ENCODE measurements at places on chromosomes 12 and 14.

DNA sequence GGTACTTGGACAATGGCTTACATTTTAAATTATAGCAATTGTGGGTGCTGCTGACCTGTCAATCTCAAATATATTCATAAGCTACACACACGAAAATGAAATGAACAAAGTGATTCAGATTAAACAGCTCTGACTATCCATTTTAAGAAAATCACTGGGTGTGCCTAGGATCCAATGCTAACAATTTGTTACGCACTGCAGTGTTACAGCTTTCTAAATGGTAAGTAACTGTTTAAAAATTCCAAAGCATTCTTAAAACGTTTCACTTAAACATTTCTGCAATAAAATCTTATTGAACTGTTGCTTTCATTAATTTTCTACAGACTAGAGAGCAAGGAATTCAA lies 18.9 kb downstream of the LMO3 start:
- no peak for DNase-seq

DNA sequence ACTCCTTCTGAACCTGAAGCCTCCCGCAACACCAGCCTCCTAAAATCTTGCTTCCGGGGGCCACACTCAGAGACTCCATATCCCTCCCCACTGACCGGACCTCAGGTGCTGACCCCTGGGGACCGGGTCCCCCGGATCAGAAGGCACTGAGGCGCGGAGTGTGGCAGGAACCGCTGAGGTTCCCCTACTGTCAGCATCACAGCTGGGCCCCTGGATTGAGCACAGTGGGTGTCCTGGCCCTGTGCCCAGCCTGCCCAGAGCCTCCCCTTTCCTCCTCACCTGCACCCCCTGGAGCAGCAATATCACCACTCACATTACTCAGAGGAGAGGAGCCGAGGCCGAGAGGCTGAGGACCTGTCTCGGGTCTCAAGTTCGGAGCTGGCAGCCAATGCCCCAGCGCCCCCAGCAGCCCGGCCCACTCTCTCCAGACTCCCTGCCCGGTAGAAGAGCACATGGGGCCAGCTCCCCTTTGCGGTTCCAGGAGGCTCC lies 101.2 kb upstream of the EIF5 start:
- DNase-seq, result no peak

DNA sequence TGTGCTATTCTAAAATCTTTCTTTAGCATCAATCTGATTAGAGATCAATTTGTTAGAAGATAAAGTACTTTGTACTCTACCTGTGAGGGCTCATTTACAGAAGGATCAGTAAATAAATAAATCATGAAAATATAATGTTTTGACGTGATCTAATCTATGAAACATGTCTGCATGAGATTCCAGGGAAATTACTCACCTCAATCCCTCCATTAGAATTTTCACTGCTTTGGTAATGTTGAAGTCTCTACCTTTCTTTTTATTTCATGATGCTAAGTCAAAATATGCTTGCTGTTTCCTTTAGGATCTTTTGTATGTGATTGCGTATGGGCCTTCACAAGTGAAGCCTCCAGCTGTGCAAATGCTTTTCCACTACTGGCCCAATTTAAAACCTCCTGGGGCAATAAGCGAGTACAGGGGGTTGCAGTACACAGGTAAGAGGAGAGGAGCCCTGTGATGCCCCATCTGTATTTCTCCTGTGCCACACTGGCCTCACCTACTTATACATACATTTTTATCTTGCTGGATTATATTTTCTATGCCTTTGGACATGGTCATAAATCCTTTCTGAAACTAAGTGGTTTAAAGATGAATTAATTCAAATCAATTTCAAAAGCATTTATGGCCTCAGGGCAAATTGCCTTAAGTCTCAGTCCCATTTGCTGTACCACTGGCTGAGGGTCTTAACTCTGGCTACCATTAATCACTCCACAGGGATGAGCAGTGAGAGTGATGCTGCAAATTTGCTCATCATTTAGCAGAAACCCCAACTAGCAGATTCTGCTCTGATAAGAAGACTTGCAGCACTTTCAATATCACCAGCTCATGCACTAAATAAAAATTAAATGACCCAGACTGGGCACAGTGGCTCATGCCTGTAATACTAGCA lies 66.4 kb downstream of the UNC79 start:
- no peak for DNase-seq

DNA sequence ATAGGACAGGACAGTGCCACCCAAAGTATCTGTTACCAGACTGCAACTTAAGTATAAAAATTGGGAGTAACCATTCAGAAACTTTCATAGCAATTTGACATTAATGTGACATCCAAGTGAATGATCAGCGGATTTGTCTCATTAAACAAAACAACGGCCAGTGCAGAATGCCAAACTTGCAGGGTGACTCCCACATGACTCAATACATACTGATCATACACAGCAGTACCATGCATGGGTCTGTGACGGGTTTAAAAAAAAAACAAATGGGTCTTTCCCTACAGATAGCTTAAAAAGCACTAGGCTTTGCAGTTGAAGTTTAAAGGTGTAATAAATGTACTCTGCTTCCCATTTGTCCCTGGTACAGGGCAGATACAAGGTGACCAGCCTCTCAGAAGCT lies 116.6 kb downstream of the SLC35F4 start:
- no peak for DNase-seq

DNA sequence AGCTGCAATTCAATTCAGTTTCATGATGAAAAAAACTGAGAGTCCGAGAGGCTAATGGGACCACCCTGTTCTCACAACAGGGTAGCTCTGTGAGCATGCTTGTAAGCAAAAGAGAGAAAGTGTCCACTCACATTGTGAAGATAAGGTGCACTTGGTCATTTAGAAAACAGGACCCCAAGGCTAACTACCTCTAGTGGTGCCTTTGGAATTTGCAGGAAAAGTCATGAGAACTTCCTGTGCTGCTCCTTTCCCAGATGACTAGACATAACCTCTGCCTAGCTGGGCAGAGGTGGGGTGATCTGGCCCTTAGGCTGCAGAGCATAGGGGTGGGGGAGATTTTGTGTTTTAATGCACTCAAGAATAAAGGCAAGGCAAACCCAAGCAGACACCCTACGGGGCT lies 118.9 kb downstream of the STAB2 start:
- no peak for DNase-seq

- DNase-seq, result no peak
These were observed 177.4 kb downstream of the PRKCH start for GRCh38 chr14:61498811-61499210.

- no peak for DNase-seq
These were observed 20.6 kb downstream of the GNG2 start for GRCh38 chr14:51880835-51881580.

DNA sequence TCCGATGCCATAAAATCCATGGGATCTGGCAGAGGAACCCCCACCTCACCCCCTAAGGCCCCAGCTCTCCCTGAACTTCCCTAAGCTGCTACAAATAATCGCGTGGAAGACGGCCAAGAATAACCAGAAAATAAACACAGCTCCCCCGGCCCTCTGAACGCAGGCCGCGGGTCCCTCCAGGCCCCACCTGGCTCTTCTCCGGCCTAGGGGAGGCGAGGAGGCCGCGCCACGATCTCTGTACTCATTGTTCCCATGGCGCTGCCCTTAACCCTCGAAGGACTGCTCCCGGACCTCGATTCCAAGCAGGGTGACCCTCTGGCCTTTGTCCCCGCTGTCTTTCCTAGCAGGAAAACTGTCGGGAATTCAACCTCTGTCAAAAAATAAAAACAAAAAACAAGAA lies 33.9 kb upstream of the TBX5 start:
- no peak for DNase-seq

DNA sequence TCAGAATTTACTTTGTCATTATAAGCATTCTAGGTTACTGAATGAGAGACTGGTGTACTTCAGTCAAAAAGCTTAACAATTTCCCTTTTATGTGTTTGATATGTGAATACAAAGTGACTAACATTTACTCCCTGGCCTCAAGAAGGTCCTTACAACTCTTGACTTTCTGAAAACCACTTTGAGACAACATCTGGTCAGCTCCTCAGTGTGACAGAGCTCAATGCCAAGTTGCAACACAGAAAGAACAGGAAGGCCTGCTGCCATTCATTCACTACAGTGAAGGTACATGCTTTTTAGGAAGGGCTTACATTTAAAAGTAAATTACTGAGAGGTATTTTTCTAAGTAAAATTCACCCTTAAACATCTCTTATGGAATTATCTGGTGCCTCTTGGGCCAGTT lies 2.3 kb upstream of the NAA30 start:
- DNase-seq, result no peak

GRCh38 chr14:59678352-59678751 lies 101.7 kb upstream of the CCDC175 start:
- DNase-seq, result no peak

Data from stimulated activated CD8-positive, alpha-beta memory T cell treated with anti-CD3 and anti-CD28 coated beads, Interleukin-4, amount 100 ng/mL, for 1 hour (primary cell).